ENCODE measurements at places on chromosomes 1 and 21.

DNA sequence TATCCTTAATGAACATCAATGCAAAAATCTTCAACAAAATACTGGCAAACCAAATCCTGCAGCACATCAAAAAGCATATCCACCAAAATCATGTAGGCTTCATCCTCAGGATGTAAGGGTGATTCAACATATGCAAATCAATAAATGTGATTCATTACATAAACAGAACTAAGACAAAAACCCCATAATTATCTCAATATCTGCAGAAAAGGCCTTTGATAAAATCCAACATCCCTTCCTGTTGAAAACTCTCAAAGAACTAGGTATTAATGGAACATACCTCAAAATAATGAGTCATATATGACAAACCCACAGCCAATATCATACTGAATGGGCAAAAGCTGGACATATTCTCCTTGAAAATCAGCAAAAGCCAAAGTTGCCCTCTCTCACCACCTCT lies 54.6 kb upstream of the DEPDC1 start:
- no peak for DNase-seq

DNA sequence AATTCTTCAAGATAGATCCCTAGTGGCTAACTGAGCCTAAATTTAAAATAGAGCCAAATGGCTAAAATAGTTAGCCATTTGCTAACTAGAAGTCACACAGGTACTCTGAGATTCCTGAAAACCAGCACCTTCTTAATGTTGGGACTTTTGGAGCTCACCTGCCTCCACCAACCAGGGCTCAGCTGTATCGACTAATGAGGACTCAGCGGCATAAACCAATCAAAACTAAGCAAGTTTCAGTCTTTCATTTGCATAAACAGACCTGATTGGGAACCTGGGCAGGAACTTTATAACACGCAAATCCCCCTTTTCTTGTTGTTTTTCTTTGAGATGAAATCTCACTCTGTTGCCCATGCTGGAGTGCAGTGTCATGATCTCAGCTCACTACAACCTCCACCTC lies 28.5 kb downstream of the TNFRSF9 start:
- DNase-seq, result no peak

GRCh38 chr1:151147132-151147503 lies 687 bp upstream of the SEMA6C start:
- DNase-seq, result no peak

DNA sequence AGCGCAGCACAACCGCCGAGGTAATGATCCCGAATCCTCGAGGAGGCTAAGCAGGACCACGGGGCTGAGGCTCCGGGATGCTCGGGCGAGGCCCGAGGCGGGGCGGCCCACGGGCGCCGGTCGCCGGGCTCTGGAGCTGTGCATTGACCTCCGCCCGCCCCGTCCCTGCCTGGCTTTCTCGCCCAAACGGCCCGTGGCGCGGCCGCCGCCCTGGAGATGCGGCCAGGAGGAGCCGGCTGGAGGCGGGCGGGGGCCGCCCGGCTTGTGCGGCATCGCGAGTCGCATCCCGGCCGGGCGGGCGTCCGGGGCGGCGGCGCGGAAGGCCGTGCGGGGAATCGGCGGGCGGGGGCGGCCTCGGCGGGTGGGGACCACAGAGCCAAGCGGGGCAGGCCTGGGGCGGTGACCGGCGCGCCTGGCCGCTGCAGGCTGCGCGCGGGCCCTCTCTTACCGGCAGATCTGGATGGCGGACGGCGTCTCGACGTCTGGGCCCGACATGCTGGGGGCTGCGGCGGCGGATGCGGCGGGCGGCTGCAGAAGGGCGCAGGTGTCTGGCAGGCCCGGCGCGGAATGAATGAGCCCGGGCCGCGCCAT lies 663 bp downstream of the ACOT7 start:
- DNase-seq, result no peak

GRCh38 chr1:38087676-38088075 lies 41.1 kb upstream of the POU3F1 start:
- no peak for DNase-seq

All from femur (tissue), 1 donor.